ENCODE measurements at places on chromosomes 3 and 15.

DNA sequence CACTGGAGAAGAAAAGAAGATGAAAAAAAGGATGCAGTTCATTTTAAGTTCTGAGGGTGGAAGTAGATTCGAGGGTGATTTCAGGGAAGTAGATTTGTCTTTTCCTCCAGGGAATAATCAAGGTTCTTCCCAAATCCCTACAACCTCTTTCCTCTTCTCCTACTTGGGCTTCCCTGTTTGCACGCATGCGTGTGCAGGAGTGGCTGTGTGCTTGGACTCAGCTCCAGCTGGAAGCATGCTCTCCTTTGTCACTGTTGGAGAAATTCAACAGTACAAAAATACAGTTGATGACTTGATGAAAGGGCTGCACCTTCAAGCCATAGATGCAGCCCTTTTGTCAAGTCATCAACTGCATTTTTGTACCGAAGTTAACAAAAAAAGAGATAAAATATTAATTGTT lies 3.8 kb downstream of the OR5K2 start:
- no peak for DNase-seq

GRCh38 chr3:45464336-45465170 lies 76.2 kb downstream of the LARS2 start:
- DNase-seq = peak; percentile 66

DNA sequence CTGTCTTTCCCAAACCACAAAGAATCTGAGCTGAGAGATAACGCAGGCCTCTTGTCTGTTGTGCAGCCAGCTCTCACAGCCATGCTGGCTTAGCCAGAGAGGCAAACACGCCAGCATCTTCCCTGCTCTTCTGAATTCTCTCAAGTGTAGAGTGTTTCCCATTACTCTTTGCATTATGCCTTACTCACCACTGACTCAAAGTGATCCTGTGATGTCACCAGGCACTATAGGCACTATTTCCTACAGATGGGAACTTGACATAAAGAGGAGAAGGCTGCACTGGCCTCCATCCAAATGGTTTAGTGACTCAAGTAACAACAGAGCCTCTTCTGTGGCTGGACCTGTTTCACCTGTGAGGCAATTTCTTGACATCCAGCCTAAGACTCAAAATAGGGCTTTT lies 44.4 kb downstream of the PDZRN3 start:
- DNase-seq = no peak

GRCh38 chr3:169998668-169999131 lies 32.1 kb downstream of the SEC62 start:
- DNase-seq = no peak

DNA sequence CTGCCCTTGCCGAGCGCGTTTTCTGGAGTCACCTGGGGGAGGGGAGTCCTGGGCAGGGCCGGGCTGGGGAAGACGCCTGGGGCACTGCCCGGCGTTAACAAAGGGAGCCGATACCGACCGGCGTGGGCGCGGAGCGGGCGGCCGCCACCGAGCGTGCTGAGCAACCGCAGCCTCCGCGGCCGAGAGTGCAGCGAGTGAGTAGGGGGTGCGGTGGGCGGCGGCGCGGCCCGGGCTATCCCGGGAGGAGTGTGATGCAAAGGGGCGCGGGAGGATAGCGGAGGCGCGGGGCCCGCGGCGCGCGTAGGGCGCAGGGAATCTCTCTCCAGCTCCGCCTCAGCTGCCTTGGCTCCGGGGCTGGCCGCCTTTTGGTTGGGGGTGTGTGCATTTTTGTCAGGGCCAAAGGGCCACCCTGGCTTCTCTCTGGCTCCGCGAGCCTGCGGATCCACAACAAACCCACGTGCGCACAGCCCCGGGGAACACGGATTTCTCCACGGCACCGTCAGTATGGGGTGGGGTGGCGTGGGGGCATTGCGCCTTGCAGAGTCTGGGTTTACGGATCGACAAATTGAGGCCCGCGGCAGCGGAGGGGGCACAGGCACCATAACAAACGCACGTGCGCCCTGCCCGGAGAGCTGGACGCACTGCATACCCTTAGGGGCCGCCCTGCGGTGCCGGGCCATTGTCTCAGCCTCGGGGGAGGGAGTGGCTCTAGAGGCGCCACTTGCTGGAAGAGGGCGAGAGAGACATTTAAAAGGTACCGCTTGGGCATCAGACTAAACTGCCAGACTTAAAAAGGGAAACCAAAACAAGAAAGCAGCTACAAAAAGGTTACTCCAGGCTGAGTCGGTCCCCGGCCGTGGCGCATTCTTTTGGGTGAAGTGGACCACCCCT lies 560 bp downstream of the ST6GAL1 start:
- peak; percentile 54 for DNase-seq

DNA sequence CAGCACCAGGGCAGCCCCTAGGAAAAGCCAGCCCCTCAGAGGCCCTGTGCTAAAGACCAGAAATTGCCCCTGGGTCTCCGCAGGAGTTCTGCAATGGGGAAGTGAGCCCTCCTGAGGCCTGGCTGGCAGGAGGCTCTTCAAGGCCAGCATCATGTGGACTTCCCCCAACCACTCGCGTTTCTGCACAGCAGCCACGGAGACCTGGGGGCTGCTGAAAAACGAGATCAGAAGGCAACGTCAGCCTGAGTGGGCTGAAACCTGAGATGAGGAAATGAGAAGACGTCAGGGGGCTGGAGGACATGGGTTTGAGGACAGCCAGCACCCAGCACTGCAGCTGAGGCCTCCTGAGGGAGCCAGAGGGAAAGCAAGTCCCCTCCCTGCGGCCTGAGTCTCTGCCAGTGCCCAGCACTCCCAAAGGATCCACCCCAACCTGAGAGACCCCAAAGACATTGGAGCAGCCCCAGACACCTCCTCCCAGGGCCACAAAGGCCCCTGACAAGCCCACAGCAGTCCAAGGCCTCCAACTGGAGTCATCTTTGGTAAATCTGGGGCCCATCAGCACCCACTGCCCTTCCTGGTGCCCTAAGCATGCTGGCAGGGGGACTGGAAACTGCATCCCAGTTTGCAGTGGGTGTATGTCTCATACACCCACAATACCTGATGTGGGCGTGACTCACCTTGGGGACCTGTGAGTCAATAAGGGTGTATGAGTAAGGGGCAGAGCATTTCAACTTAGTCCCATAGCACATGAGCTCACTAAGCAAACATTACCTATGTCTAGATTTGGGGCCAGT lies 29.2 kb upstream of the CYP11A1 start:
- DNase-seq = no peak

DNA sequence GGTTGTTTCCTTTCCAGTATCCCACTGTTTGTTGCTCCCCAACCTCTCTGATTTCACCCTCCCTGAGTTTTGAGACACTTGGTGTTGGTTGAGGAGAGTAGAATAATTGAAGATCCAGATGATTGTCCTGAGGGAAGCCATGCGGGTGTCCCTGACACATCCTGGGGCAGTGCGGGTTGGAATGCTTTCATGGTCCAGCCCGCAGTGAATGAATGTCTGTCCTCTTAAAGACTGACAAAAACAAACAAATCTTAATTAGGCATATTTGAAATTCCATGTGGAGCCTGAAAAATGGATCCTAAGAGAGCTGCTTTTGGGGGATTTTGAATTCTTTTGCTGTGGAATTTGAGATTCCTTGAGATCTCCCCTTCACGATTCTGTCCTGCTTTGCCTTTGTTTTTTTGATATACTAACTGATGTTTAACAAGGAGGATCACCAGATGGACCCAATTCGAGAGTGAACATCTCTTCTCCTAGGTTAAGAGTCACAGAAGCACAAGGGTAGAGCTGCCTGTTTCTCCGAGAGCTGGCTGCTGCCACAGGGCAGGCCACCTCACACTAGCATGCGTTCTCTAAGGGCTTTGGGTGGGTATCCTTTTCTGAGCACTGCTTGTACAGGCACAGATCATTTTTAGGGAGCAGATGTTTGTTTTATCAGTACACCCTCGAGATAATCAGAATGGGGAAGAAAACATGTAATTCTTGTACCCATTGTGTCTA lies 47.4 kb downstream of the GPR171 start:
- DNase-seq = no peak

GRCh38 chr15:39034816-39035215 lies 470.2 kb upstream of the RASGRP1 start:
- DNase-seq = no peak
